ENCODE measurements at places on chromosomes 13 and 19.

- no peak for DNase-seq
Observed at GRCh38 chr19:42124386-42124901, 7.8 kb downstream of the POU2F2 start.

DNA sequence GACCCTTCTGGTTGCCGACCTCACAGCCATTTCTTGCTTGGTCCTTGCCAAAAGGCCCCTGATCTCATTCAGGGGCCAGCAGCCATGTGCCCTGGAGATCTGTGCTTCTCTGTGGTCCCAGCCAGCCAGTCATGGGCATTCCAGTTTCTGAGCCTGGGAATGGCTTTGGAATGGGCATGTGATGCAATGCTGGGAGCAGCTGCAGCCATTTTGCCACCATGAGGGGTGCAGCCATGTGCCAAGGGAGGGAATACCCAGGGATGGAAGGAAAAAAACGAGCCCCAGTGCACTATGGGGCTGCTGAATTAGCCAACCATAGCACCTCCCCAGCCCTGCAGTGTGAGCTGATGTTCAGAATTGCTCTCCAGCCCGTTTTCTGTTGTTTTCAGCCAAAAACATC lies 26.3 kb downstream of the F2RL3 start:
- no peak for DNase-seq

- peak; percentile 69 for DNase-seq
Observed at GRCh38 chr19:51422053-51422448, 4.6 kb upstream of the SIGLEC10 start.

- no peak for DNase-seq
Observed at GRCh38 chr19:39352381-39353255, 10.4 kb downstream of the SAMD4B start.

DNA sequence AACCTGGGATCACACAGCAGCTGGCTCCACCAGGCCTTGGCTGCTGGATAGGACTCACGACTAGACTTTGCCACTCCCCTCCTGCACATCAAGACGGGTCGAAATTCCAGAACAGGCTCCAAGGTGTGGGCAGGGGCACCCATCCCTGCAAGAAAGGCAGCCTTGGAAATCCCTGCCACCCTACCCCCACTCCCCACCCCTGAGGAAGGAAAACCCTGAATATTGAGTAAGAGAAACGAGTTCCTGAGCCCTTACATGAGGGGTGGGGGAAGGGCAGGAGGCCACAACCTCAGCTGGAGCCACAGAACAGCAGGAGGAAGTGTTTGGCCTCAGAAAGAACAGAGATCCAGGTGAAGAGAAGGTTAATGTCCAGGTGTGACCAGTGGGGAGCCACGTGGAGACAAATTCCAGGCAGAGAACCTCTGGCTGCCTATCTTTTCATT lies 20.1 kb downstream of the DEDD2 start:
- DNase-seq = no peak

- peak; percentile 86 for DNase-seq
Observed at GRCh38 chr19:47274891-47275761, 441 bp downstream of the INAFM1 start.

Data from suprapubic skin (tissue), 4 donors.